Activated naive CD8-positive, alpha-beta T cell treated with anti-CD3 and anti-CD28 coated beads, Interleukin-2, amount 50 U/mL, for 24 hours (primary cell): ENCODE measurements at places on chromosomes 12 and 14.

DNA sequence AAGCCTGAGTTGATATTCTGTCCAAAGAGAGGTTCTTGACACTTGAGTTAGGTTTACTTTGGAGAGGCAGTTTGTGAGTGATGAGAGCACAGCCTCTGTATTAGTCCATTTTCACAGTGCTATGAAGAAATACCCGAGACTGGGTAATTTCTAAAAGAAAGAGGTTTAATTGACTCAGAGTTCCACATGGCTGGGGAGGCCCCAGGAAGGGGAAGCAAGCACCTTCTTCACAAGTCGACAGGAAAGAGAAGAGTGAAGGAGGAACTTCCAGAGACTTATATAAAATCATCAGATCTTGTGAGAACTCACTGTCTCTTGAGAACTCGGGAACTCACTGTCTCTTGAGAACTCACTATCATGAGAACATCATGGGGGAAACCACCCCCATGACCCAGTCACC lies 5.4 kb downstream of the ZC3H14 start:
- no peak for DNase-seq

DNA sequence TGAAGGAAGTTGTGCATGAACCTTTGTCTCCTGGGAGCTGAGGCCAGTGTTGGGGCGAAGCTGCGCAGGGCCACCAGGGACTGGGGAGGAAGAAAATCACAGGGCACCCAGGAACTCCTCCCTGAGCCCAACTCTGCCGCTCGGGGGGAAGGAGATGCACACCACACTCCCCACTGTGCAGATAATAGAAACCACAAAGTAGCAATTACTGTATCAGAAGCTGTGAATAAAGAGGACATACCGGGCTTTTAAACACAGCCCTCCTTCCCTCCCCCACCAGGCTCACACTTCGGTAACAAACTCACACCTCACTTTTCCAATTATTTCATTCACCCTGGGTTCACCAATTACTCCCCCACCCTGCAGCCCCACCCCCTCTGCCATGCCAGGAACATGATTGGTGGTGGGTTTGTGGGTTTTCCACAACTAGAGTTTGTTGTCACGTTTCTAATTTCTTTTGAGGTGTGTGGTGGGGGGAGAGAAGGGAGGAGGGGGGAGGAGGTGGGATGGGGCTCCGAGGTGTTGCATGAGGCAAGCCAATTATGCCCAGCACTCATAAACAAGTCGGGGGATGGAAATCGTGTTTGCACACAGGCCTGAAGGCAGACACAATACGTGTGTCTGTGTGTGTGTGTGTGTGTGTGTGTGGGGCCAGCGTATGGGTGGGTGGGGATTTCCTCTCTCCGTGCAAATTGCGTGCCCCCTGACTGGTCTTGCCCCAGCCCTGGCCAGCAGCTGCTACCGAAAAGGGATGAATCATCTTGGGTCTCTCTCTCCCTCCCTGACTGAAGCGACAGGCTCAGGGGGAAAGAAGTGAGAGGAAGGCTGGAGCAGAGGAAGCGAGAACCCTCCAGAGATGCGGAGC lies 103.3 kb downstream of the RBM19 start:
- peak; percentile 7 for DNase-seq

GRCh38 chr12:126389220-126389841 lies 1324.1 kb downstream of the AACS start:
- DNase-seq: no peak

DNA sequence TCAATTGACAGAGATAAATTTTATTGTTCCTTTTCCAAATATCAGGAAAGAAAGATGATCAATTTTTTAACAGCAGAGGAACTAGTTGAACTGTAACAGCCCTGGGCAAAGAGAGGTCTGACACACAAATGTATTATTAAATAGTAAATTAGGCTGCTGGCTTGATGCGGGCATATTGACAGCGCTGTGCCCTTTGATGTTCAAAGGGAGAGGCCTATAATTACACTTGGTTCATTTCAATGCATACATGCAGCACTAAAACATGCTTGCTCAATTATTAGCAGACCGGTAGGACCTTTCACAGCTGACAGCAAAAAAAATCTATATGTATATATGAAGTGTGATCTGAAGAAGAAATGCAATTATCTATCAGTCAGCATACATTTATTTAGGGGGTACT lies 219.8 kb downstream of the SLC2A13 start:
- DNase-seq: no peak

GRCh38 chr12:67042697-67043131 lies 226.4 kb upstream of the CAND1 start:
- no peak for DNase-seq

- no peak for DNase-seq
Measured at GRCh38 chr14:75558440-75558839, 20.0 kb upstream of the FLVCR2 start.

DNA sequence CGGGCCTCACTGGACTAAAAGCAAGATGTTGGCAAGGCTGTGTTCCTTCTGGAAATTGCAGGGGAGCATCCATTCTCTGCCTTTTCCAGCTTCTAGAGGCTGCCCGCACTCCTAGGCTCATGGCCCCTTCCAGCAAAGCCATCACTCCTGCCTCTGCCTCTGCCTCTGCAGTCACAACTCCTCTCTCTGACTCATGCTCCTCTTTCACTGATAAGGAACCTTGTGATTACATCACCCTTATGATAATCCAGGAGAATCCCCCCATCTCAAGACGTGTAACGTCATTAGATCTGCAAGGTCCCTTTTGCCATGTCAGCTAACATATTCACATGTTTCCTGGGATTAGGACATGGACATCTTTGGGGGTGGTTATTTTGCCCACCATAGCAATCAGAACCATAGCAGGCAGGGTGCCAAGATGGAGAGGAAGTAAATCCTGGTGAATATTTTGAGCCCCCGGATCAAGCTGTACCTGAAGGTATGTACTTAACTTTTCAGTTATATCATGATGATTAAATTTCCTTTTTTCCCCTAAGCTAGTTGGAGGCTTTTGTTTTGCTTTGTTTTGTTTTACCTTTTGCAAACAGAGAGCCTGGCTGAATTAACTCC lies 123.6 kb downstream of the SCARB1 start:
- no peak for DNase-seq

GRCh38 chr14:56118611-56119181 lies 485 bp downstream of the PELI2 start:
- DNase-seq: peak; percentile 34

DNA sequence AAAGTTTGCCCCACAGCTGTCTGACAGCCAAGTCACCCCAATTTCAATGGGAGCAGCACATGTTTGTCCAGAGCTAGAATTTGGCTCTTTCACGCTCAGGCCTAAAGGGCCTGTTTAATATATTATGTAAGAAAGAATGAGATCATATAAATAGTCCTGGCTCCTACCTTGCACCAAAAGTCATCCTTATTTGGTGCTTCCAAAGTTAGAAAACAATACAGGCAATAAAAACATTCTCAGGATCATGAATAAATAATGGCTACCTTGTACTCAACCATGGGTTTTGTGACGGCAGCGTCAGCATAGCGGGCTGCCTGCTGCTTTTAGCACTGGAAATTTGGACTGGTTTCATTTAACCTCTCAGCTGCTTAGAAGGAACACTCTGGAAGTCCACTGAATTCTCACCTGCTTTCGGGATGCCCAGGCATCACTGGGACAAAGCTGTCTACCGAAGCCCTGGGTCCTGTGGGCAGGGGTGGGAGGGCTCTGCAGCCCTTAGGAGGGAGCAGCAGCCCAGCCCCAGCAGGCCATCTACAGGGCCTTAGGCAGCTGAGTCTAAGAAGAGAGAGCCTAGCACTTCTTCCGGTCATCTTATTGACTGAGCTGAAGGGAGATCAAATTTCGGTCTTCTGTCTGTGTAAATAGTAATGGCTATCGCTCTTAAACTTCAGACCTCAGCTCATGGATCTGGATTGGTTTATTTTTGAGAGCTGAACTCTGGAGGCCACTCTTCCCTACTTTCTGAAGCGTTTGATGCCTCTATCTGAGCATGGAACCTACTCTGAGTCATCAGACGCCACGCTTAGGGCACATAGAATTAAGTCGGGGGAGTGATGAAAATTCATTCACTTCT lies 106.5 kb downstream of the SAMD4A start:
- no peak for DNase-seq

GRCh38 chr12:83140135-83140534 lies 453.4 kb downstream of the TMTC2 start:
- no peak for DNase-seq

DNA sequence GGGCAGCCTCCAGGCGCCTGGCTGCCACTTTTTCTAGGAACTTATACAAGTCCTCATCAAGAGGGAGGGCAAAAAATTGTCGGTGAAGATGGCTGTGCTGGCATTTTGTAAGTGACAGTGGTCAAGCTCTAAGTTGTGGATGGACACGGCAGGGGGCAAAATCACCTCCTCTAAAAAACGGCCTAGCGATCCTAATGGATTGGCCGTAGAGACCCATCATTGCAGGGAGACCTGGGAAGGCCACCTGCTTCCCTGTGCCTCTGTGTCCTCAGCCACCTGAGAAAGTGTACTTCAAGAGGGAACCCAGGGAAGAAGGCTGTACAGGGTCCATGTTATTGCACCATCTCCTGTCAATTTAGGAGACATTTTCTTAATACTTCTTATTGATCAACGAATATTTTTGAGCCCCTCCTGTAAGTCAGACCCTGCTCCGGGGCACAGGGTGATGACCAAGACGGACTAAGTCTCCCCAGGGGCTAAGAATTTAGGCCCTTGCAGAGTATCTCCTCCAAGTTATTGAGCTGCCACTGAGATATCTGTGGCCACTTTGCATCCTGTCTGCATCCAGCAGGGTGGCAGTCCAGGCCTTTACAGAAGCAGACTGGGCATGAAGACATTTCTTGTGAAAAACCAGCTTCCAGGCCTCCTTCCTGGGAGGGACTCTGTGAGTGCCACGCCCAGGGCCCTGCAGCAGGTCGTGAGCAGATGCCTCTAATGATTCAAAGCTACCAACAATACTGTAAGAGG lies 40.5 kb downstream of the PSMA6 start:
- DNase-seq: peak; percentile 69
